ENCODE measurements at places on chromosomes 3 and 15.

DNA sequence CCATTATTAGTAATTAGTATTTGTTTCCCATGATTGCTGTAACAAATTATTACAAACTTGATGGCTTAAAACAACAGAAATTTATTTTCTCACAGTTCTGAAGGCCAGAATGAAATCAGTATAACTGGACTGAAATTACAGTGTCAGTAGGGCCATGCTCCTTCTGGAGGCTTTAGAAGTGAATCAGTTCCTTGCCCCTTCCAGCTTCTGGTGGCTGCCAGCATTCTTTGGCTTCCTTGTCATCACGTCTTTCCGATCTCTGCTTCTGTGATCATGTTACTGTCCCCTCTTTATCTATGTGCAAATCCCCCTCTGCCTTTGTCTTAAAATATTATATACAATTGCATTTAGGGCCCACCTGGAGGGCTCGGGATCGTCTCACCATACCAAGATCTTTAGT lies 92.0 kb downstream of the FOXB1 start:
- no peak for DNase-seq

- DNase-seq: no peak
Observed at GRCh38 chr3:177135841-177136492, 61.3 kb downstream of the TBL1XR1 start.

- DNase-seq: no peak
Observed at GRCh38 chr15:77749998-77750540, 117.4 kb upstream of the LINGO1 start.

DNA sequence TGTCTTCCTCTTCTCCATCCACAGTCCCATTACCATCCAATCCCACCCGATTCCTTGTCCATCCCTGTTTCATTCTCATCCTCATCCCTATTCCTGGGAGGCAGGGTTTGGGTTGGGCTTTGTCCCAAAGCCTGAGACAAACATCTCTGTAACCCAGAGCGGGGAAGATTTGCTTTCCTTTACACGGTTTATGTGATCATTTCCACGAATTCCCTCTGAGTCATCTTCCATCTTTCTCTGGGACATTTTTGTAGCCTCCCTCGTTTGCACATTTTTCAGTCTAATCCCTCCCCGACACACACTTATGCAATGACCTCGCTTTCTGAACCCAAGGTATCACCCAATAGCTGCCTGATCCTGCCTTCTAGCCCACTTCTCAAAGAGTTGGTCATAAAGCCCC lies 22.8 kb downstream of the DUOX2 start:
- no peak for DNase-seq

DNA sequence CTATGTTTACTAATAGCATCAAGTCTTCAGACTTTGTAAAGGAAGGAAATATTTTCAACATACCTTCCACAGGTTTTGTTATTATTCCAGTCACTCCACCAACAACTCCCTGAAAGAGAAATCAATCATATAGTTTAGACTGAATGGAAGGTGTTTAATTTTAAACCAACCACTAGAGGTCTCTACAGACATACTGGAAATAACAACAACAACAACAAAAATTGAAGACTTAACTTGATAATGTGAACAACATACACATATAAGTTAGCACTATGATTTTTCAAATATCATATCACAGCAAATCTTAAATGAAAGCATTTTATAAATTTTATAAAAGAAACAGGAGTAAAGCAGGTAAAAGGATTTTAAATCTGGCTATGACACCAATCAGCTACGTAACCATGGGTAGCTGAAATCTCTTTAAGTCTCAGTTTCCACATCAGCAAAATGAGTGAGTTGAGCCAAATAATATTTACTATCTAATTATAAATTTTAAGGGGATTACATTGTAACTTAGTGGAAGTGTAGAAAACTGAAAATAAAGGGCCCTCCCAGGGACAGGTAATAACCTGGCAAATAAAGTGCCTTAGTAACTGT lies 188.2 kb downstream of the VPS13C start:
- peak; percentile 43 for DNase-seq

GRCh38 chr3:45906681-45907407 lies 20.5 kb downstream of the CCR9 start:
- DNase-seq: peak; percentile 11

DNA sequence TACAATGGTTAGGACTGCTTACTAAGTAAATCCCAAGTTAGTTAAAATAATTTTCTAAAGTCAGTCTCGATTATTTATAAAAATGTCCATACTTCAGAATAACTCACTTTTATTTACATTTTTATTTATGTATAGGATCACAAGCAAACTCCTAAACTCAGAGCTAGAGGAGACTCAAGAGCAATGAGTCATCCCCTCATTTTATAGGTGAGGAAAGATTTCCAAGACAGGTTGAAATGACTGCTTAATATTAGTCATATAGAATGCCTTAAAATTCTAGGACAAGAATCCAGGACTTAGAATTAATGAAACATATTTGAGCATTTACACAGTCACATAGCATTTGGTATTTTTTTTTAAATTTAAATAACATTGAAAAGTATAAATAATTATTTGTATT lies 983.8 kb downstream of the SI start:
- no peak for DNase-seq

- no peak for DNase-seq
Observed at GRCh38 chr15:73884159-73884558, 10.8 kb downstream of the TBC1D21 start.

DNA sequence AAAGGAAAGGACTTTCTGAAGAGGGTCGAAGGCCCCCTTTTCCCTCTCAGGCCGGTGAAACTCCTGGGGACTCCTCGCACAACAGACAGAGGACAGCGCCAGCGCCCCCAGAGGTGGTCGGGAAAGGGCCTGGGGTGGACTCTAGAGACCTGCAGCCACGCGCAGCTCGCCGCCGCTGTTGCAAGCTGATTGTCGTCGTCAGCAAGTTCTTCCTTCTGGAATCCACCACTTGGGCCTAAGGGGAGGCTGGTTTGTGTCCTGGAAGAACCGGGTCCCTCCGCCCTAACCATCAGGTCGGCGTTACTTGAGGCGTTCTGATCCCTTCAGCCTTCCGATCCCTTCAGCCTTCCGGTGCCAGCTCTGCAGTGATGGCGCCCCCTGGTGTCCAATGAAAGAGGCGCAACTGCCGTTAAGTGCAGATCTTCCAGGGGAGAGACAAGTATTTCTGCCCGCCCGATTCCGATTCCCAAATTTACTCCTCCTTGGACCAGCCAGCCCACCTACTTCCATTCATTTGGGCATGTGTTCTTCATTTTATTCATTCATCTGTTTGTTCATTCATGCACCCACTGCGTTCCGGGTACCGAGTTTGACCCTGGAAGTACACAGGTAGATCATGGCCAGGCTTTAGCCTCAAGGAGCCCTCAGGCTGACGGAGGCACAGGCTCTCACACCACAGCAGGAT lies 77.2 kb upstream of the SLC6A11 start:
- peak; percentile 83 for DNase-seq

DNA sequence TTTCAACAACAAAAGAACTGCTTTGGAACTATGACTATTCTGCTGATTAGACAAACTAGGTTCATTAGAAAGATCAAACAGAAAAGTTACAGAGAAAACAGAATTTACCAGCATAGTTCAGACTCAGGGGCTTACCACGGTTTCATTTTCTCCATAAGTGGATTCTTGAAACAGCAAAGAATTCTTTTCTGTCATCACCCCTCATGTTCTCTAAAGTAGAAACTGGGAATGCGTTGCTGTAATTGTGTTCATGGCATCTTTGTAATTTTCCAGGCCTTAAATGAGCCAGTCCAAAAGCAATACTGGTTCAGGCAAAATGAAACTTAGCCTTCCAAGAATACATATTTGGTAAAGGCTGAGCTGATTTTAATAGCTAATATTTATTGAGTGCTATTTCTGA lies 287.8 kb downstream of the CHL1 start:
- DNase-seq: no peak

GRCh38 chr3:194091141-194091540 lies 44.8 kb upstream of the HES1 start:
- DNase-seq: no peak

DNA sequence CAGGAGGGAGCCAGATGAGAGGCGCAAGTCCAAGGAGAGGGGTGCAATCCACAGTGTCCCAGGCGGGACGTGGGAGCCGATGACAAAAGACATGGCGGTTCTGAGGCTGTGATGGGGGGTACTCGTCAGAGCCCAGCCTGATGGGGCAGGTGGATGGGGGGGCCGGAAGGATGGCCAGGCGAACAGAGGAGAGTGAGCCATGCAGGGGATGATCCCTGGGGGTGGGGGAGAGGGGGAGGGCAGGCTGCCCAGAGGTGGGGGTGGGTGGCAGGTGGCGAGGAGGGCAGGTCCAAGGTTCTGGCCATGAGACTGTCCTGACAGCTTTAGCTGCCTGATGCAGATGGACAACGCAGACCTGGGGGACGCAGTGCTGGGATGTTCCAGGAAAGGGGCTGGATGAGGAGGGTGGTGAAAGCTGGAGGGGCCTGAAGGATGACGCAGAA lies 8.9 kb upstream of the CSPG4 start:
- DNase-seq: no peak

- DNase-seq: no peak
Observed at GRCh38 chr15:68334661-68335124, 57.1 kb downstream of the FEM1B start.

DNA sequence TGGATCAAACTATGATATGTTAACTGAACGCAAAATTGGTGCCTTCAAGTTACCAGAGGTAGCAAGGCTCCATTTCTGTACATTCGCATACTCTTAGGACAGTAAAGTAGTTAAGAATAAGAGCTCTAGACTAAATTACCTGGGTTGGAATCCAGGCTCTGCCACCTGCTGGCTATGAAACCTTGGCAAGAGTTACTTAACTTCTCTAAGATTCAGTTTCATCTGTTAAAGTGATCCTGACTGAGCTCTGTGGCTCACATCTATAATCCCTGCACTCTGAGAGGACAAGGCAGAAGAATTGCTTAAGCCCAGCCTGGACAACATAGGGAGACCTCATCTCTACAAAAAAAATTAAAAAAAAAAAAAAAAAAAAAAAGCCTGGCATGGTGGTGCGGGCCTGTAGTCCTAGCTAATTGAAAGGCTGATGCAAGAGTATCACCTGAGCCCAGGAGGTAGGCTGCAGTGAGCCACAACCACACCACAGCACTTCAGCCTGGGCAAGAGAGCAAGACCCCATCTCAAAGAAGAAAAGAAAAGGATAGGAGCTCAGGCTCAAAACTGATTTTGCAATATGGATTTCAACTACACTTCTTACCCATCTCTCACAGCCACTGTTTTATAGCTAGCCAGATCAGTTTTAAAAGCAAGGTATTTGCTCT lies 21.3 kb downstream of the GSK3B start:
- no peak for DNase-seq

- no peak for DNase-seq
Observed at GRCh38 chr3:58011580-58011979, 3.4 kb downstream of the FLNB start.

GRCh38 chr3:12135029-12135657 lies 23.6 kb downstream of the TIMP4 start:
- peak; percentile 71 for DNase-seq

DNA sequence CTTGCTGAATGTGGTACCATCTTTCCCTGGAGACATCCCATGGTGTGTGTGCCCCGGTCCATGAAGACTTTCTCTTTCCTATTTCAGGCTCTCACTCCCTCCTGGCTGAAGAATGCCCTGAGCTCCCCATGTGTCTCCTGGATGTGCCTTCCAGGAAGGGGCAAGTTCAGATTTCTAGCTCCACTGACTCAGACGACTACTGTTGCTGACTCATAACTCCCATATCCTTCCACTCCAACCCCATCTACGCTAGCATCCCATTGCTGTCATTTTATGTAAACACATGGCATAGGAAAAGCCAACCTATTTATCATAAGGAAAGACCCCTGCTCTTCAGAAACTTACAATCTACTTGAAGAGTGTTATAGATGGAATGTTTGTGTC lies 95.0 kb downstream of the ADCY5 start:
- no peak for DNase-seq

DNA sequence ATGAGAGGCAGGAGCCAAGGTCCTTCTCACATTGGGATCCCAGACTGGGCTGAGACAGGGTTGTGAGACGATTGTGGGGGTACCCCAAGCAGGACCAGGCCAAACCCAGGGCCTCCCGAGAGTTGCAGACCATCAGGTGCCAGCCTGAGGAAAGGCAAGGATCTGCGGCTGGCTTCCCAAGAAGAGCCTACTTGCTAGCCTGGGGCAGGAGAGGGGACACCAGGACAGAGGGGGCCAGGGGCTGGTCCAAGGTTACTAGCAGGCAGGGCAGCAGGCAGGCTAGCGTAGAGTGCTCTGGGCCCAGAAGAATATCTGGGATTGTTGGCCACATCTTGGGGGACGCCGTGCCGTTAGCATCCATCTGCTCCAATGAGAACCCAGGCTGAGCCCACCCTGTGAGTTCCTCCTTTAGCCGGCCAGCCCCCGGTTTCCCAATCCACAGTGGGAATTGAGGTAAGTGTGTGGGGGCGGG lies 546 bp downstream of the CISH start:
- DNase-seq: no peak

- DNase-seq: no peak
Observed at GRCh38 chr3:171348121-171348520, 112.1 kb downstream of the TNIK start.

GRCh38 chr3:142875583-142876207 lies 13.2 kb downstream of the PCOLCE2 start:
- DNase-seq: no peak

DNA sequence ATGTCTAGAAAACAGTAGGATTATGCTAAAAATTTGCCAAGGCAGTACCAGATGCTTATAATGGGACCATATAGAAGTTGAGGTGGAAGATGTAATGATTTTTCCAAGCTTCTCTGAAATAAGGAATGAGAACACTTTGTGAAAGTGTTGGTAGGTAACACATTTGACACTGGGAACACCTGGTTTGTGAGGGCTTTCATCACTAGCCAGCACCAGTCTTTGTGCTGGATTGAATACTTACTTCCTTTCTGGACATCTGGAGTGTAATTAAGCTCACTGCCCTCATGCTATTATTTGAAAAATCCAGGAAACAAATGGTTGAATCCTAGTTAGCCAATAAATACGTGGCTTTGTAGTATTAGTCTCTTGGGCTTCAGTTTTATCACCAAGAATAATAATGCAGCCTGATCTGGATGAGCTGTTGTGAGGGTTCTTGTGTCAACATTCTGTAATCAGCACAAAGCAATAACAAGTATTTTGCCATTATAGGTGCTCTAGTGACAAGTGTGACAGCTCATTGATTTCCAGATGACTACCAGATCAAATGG lies 12.9 kb downstream of the CCDC80 start:
- no peak for DNase-seq

DNA sequence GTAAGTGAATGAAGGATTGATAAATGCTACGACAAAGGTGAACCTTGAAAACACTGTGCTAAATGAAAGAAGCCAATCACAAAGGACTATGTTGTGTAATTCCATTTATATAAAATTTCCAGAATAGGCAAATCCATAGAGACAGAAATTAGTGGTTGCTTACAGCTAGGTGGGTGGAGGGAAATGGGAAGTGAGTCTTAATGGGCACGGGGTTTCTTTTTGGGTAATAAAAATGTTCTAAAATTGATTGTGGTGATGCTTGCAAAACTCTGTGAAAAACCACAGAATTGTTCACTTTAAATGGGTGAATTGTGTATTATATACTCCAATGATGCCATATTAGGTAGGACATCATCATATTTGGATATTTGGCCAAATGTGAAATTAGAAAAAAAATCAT lies 20.9 kb upstream of the TEX9 start:
- no peak for DNase-seq

Data from OCI-M1 (cell line).